ENCODE measurements at places on chromosomes 1 and 21. TPM values are rescaled to one million over a fixed set of nuclear protein-coding genes. Genes with fewer than 3 reads are reported as not detected.
A peak's percentile ranks its signal among the peaks of the same experiment; 100 is the strongest.

- H3K27me3 ChIP-seq, result no peaks in the 10 kb centered on the region
- H3K4me1 ChIP-seq, result peaks cover 2% of the 10 kb centered on the region
- H3K27ac ChIP-seq, result no peak overlapping the region
- DNase-seq, result peak; percentile 22
- no peaks in the 10 kb centered on the region for H3K36me3 ChIP-seq
Observed at GRCh38 chr1:119286587-119287181, 81.9 kb upstream of the HAO2 start.

TSPAN1 gene
- total RNA-seq, result 0.26 TPM

RGS18 gene
- 0.17 TPM for total RNA-seq

HTR6 gene
- total RNA-seq, result not detected

CYP4A11 gene
- total RNA-seq, result not detected

KCNE2 gene
- total RNA-seq, result not detected

- no peak overlapping the region for H3K4me3 ChIP-seq
- no peaks in the 10 kb centered on the region for H3K27me3 ChIP-seq
- H3K27ac ChIP-seq, result no peak overlapping the region
- DNase-seq, result no peak
Observed at GRCh38 chr1:228497817-228498216, 10.6 kb downstream of the RNF187 start.

ANXA9 gene
- total RNA-seq, result 0.33 TPM

CD52 gene
- total RNA-seq, result not detected

DNA sequence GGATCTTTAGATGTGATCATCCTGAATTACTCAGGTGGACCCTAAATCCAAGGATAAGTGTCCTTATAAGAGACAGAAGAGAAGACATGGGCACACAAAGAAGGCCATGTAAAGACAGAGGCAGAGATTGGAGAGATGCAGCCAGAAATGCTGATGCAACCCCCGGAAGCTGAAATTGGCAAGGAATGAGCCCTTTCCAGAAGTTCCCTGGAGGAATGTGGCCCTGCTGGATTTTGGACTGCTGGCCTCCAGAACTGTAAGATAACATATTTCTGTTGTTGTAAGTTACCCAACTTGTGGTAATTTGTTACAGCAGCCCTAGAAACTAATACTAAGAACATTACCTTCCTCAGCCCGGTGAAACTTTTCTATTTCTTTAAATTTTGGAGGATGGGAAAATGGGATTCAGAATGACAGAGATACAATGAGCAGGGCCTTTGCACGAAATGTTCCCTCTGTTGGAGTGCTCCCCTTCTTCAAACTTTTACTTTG lies 11.2 kb upstream of the PLPP3 start:
- DNase-seq, result peak; percentile 42
- no peaks in the 10 kb centered on the region for H3K27me3 ChIP-seq
- H3K4me1 ChIP-seq, result no peaks in the 10 kb centered on the region
- no peak overlapping the region for H3K27ac ChIP-seq

PCSK9 gene
- total RNA-seq, result 1.0 TPM

DNA sequence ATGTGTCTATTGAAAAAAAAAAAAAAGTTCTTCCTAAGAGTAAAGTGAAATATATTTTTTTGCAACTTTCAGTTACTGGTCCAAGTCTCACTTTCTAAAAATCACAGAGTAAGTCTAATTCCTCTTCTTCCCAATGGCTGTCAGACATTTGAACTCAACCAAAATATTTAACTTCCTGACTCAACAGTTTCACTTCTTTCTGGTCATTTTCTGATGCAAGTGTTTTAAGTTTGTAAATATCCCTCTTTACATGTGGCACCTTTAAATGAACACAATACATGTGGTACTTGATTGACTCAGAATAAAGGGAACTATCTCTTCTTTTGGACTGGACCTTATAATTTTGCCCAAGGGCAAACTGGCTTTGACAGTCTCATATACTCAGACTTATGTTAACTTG lies 76.7 kb downstream of the ASH1L start:
- H3K27me3 ChIP-seq, result no peaks in the 10 kb centered on the region
- H3K4me1 ChIP-seq, result no peaks in the 10 kb centered on the region
- H3K27ac ChIP-seq, result no peak overlapping the region
- no peaks in the 10 kb centered on the region for H3K36me3 ChIP-seq
- no peak for DNase-seq
- no peak overlapping the region for H3K4me3 ChIP-seq

LRP8 gene
- 8.4 TPM for total RNA-seq

ANKRD45 gene
- total RNA-seq, result 1.7 TPM

LCE1D gene
- total RNA-seq, result not detected

DNA sequence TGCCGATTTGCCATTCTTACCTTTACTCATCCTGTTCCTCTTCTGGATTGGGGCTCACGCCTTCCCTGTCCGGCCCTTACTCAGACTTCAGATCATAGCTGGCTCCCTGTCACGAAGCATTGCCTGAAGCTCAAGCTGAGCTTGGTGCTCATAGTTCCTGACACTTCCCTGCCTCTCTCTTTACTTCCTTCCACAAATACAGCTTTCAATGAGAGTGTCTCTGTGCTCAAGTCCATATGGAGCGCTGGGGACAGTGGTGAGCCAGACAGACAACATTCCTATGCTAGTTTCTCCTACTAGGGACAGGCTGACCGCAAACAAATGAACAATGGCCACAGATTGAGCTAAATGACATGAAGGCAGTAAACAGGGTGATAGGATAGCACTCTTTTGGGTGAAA lies 38.1 kb downstream of the HHAT start:
- H3K36me3 ChIP-seq, result no peaks in the 10 kb centered on the region
- H3K4me1 ChIP-seq, result peaks cover 6% of the 10 kb centered on the region
- H3K27me3 ChIP-seq, result no peaks in the 10 kb centered on the region
- H3K4me3 ChIP-seq, result no peak overlapping the region
- no peak overlapping the region for H3K27ac ChIP-seq

DNA sequence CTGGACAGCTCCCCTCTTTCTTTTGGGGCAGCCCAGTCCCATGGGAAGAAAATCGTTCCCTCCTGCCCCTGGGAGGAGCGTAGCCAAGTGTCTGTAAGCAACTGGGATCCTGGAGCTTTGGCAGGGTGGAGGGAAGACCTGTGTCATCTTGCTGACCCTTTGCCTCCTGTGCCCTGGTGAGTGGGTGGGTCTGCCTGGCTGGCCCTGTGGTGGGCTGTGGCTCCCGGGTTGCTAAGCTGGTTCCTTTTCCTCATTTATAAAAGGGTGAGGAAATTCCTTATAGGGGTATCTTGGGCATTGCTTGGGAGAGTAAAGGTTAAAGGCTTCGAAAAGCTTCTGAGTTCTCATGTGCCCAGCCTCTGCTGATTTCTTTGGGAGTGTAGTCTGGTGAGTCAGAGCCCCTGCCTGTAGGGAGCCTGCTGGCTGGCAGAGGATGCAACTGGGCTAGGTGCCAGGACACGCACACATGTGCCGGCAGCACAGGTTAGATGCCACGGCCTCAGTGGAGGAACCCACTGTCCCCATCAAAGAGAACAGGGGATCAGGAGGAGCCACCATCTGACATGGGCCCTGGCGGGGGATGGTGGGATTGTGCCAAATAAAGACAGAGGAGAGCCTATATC lies 85.2 kb downstream of the ARHGEF10L start:
- H3K4me1 ChIP-seq, result peaks cover 4% of the 10 kb centered on the region
- peaks cover 12% of the 10 kb centered on the region for H3K36me3 ChIP-seq
- H3K27ac ChIP-seq, result no peak overlapping the region
- DNase-seq, result peak; percentile 58
- H3K27me3 ChIP-seq, result no peaks in the 10 kb centered on the region

DNA sequence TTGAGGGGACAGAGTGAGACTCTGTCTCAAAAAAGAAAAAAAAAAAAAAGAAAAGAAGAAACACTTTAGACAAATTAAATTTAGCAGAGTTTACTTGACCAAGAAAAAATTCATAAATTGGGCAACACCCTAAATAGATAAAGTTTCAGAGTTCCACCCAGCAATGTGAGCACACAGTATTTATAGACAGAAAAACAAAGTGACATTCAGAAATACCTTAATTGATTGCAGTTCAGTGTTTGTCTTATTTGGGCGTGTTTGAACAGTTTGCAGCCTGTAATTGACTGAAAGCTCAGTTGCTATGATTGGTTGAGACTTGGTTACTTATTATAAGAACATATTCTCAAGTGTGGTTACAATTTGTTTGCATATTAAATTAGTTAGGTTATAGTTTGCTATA lies 603.5 kb upstream of the NEGR1 start:
- no peaks in the 10 kb centered on the region for H3K36me3 ChIP-seq
- no peak for DNase-seq
- no peaks in the 10 kb centered on the region for H3K4me1 ChIP-seq
- no peaks in the 10 kb centered on the region for H3K27me3 ChIP-seq

SLC41A1 gene
- total RNA-seq, result 14.6 TPM

PLEKHA6 gene
- 3.8 TPM for total RNA-seq

AURKAIP1 gene
- total RNA-seq, result 85.2 TPM

TFF2 gene
- not detected for total RNA-seq

GRCh38 chr1:100234432-100234831 lies 15.2 kb downstream of the DBT start:
- no peak overlapping the region for H3K4me3 ChIP-seq
- H3K27ac ChIP-seq, result no peak overlapping the region
- H3K27me3 ChIP-seq, result no peaks in the 10 kb centered on the region
- H3K4me1 ChIP-seq, result no peaks in the 10 kb centered on the region

- no peak for DNase-seq
- H3K4me1 ChIP-seq, result no peaks in the 10 kb centered on the region
- no peaks in the 10 kb centered on the region for H3K36me3 ChIP-seq
Observed at GRCh38 chr1:80846966-80847365, 953.8 kb upstream of the ADGRL2 start.

- H3K36me3 ChIP-seq, result no peaks in the 10 kb centered on the region
- no peak overlapping the region for H3K4me3 ChIP-seq
- H3K27ac ChIP-seq, result no peak overlapping the region
- no peaks in the 10 kb centered on the region for H3K27me3 ChIP-seq
- peak; percentile 65 for DNase-seq
Observed at GRCh38 chr21:22791986-22792560, 1793.9 kb downstream of the NCAM2 start.

IL20 gene
- not detected for total RNA-seq

- no peaks in the 10 kb centered on the region for H3K36me3 ChIP-seq
- H3K4me1 ChIP-seq, result peaks cover 29% of the 10 kb centered on the region
- no peak overlapping the region for H3K4me3 ChIP-seq
- H3K27ac ChIP-seq, result peak overlapping the region; percentile 96
Observed at GRCh38 chr1:77539519-77540142, 142.8 kb downstream of the ZZZ3 start.

GRCh38 chr1:183517401-183517800 lies 45.1 kb downstream of the SMG7 start:
- no peak overlapping the region for H3K4me3 ChIP-seq
- no peak for DNase-seq
- H3K36me3 ChIP-seq, result peaks cover 8% of the 10 kb centered on the region
- H3K27me3 ChIP-seq, result no peaks in the 10 kb centered on the region

DNA sequence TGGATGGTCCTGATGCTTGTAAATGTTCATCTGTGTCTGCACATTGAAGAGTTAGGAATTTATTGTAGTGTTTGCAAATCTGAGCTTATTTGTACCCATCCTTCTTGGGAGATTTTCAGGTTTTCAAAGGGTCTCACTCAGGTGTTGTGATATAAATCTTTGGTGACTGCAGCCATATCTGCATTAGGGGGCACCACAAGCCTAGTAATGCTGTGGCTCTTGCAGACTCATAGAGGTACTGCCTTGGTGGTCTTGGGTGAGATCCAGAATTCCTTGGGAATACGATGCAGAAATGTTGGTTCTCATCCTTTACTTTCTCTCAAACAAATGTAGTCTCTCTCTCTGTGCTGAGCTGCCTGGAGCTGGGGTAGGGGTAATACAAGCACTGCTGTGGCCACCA lies 405.9 kb downstream of the TTLL7 start:
- H3K4me3 ChIP-seq, result no peak overlapping the region
- H3K27ac ChIP-seq, result no peak overlapping the region
- no peaks in the 10 kb centered on the region for H3K27me3 ChIP-seq
- no peaks in the 10 kb centered on the region for H3K36me3 ChIP-seq
- no peaks in the 10 kb centered on the region for H3K4me1 ChIP-seq
- DNase-seq, result no peak

DNA sequence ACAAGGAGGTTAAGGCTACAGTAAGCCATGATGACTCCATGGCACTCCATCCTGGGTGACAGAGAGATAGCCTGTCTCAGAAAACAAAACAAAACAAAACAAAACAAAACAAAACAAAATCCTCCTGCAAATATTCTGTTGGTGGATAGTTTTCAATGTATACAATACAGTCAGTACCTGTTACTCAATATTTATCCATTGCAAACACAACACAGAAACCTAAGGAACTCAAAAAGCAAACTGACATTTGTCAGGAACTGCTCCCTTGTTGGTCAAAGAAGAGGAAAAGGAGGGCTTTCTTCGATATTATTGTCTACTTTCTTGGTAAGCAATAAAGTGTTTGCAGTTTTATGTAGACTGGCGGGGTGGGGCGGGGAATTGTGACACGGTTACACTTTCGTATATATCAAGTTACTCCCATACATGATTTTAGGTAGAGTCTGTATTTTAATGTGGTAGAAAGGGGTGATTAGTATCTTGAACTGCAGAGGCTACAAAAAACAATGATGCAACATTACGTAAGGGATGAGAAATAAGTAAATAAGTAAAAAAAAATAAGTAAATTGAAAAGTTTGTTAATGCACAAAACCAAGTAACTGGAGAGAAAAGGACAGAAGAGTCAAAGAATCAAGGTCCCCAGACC lies 31.8 kb downstream of the APP start:
- H3K4me1 ChIP-seq, result peaks cover 3% of the 10 kb centered on the region
- no peaks in the 10 kb centered on the region for H3K36me3 ChIP-seq
- H3K27me3 ChIP-seq, result no peaks in the 10 kb centered on the region

NOS1AP gene
- 0.17 TPM for total RNA-seq

DNA sequence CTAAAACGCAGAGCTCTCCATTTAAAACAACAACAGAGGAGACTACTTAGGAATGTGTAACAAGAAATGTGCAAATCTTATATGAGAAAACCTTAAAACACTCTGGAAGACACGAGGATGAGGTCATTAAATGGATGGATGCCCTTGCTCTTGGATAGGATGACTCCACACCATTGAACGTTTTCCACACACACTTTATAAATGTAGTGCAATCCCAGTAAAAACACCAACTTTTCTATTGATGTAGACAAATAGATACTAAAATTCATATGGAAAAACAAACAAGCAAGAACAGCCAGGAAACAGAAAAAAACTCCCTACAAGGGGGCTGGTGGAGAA lies 18.4 kb upstream of the COL6A1 start:
- no peaks in the 10 kb centered on the region for H3K27me3 ChIP-seq
- H3K4me1 ChIP-seq, result peaks cover 5% of the 10 kb centered on the region
- H3K27ac ChIP-seq, result no peak overlapping the region

CASQ2 gene
- not detected for total RNA-seq

ILDR2 gene
- under 0.01 TPM for total RNA-seq

DNA sequence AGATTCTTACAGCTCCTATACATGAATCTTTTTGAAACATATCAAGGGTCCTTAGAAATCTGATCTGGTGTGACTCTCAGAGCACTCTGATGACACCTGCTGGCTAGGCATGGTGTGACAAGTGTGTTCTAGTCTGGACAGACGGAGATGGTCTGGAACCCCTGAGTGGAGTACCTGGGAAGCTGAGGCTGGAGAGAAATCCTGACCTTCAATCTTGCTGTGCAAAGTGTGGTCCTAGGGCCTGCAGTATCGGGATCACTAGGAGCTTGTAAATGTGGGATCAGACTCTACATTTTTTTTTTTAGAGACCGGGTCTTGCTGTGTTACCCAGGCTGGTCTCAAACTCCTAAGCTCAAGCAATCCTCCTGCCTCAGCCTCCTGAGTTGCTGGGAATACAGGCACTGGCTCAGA lies 78.6 kb upstream of the SOD1 start:
- H3K4me3 ChIP-seq, result no peak overlapping the region
- no peak overlapping the region for H3K27ac ChIP-seq
- no peaks in the 10 kb centered on the region for H3K36me3 ChIP-seq
- peak; percentile 43 for DNase-seq
- H3K27me3 ChIP-seq, result no peaks in the 10 kb centered on the region

- no peaks in the 10 kb centered on the region for H3K36me3 ChIP-seq
- peak; percentile 21 for DNase-seq
- H3K4me1 ChIP-seq, result peaks cover 8% of the 10 kb centered on the region
- no peaks in the 10 kb centered on the region for H3K27me3 ChIP-seq
Observed at GRCh38 chr1:184189361-184189760, 137.8 kb downstream of the TSEN15 start.
